ENCODE measurements at places on chromosomes 16 and 17.
A peak's percentile ranks its signal among the peaks of the same experiment; 100 is the strongest.

DNA sequence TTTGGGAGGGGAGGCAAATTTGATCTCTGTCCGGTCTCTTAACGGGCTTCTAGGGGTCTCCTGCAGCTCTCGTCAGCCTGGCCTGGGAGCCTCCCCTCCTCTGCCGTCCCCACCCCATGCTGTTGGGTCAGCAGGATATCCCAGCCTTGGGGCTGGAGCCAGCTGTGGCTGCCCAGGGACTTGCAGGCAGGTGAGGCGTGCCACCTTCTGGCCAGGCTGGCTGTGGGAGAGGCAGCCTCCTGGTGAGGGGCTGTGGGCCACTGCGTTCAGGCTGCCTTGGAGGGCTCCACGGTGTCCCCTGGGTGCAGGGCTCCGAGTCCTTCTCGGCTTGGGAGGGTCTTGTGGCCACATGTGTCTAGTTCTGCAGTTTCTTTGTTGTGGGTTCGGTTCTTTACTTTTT is 34.6 kb downstream of the TBCD start:
- DNase-seq = no peak

- no peak for DNase-seq
These were observed 105.7 kb downstream of the CCDC182 start for GRCh38 chr17:57639381-57639780.

GRCh38 chr16:81894592-81894991 is 115.5 kb downstream of the PLCG2 start:
- no peak for DNase-seq

GRCh38 chr17:60060474-60060873 is 18.2 kb downstream of the HEATR6 start:
- peak; percentile 56 for DNase-seq

- DNase-seq = no peak
These were observed 7.9 kb upstream of the DNAH17 start for GRCh38 chr17:78585006-78585630.

- no peak for DNase-seq
These were observed 4.5 kb upstream of the GABARAP start for GRCh38 chr17:7246779-7247178.

DNA sequence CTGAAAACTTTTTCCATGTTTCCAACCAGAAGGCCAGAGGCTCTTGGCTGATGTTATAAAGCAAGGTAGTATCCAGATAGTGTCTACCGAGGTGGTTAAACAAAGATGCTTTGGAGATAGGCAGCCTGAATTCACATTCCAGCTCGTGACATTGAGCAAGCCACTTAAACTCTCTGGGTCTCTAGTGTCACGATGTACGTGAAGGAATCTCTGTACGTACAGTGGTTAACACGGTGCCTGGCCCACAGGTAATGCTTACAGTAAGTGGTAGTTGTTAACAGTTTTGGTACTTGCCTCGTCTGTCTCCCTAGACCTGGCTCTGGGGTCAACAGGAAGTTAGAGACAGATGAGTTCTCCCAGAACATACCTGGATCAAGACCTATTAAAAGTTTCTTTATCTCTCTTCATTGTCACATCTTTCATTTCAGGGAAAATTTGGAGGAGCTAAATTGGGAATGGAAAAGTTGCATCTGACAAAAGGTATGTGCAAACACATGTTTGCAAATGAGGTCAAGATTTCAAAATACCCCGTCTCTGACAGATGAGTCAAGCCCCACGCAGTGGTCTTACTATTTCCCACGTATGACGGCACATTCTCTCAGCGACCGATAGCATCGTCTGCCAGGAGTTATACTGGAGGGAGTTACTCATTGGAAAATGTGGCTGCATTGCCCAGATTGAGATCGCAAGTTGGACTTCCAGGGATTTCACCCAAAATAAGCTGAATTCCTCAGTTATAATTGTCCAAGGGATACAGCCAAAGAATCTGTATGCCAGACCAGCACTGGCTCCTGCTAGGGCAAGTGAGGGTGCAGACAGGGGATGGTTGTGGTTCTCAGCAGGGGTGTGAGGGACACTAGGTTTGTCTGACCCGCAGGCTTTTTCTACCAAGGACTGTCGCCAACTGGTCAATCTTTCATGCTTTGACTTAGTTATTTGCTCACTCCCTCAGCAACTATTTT is 18.9 kb upstream of the MYH10 start:
- peak; percentile 61 for DNase-seq

Data from astrocyte of the spinal cord (primary cell).